ENCODE measurements at places on chromosomes 6 and 20. TPM values are rescaled to one million over a fixed set of nuclear protein-coding genes. Genes with fewer than 3 reads are reported as not detected.

The KIAA1586 gene
- 4.9 TPM for total RNA-seq

The OPN5 gene
- not detected for total RNA-seq

The CGA gene
- total RNA-seq: 0.23 TPM

The IL17A gene
- total RNA-seq: not detected

The TMEM244 gene
- not detected for total RNA-seq

The CLVS2 gene
- 0.25 TPM for total RNA-seq

The ACTL10 gene
- total RNA-seq: not detected

The PPP1R14C gene
- 1.7 TPM for total RNA-seq

The DSP gene
- 45.9 TPM for total RNA-seq

The ESR1 gene
- 0.02 TPM for total RNA-seq

The HLA-DMB gene
- 2.2 TPM for total RNA-seq

The NMBR gene
- total RNA-seq: not detected
